ENCODE measurements at places on chromosomes 11 and 22. TPM values are rescaled to one million over a fixed set of nuclear protein-coding genes. Genes with fewer than 3 reads are reported as not detected.

DNA sequence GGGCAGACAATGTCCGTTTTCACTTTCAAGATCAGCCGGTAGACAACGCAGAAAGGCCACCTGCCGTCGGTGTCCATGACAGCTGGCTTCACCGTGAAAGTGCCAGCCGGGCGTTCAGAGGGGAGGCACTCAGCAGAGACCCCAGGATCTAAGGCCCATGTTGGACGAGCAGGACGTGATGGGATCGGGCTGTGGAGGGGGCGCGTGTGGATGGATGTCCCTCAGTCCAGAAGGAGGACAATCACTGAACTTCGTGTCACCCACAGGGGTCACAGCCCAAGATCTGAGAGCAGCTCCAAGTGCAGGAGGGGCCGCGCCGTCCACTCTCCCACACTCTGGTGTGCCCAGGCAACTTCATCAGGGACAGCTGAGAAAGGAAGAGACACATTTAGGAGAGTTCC is 164.4 kb downstream of the BRD1 start:
- DNase-seq: no peak

SLC1A2 gene
- not detected for total RNA-seq

RHOD gene
- not detected for total RNA-seq

C11orf21 gene
- 40.2 TPM for total RNA-seq
